ENCODE measurements at places on chromosomes 2 and 18. TPM values are rescaled to one million over a fixed set of nuclear protein-coding genes. Genes with fewer than 3 reads are reported as not detected.

BCL2 gene
- 1.2 TPM for polyA plus RNA-seq

DNA sequence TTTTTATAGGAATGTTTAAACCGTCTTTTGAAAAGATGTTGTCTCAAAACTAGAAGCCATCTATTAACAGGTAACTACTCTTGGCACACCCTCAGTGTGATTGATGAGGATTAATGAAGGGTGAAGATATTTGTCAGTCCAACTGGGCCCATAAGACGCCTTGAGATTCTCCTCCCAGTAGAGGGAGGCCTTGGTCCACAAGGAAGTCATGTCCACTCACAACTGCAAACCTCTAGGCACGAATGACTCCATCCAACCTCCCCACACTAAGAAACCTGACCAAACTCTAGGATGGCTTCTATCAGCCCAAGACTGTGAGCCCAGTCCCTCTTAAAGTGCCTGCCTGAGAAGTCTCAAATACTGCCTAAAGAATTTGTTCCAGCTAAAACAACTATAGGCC lies 19.2 kb upstream of the GRP start:
- no peak for DNase-seq

DNA sequence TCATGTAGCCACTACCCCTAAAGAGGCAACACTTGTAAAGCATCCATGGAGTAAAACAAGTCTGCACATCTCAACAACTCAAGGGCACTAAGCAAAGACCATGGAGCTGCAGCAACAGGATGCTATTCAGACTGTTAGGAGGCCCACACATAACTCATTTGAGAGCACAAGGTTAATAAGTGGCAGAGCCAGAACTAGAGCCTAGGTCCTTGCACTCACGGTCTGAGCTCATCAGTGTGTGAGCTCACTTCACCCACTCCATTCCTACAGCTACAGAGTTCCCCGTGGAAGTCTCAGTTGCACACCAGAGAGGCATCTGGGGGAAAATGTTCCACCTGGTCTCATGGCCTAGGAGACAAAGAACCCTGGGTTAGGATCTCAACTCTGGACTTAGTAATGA lies 35.0 kb downstream of the TTC32 start:
- no peak for DNase-seq

- DNase-seq = no peak
Measured at GRCh38 chr2:219748671-219749570, 121.5 kb downstream of the SLC4A3 start.

DNA sequence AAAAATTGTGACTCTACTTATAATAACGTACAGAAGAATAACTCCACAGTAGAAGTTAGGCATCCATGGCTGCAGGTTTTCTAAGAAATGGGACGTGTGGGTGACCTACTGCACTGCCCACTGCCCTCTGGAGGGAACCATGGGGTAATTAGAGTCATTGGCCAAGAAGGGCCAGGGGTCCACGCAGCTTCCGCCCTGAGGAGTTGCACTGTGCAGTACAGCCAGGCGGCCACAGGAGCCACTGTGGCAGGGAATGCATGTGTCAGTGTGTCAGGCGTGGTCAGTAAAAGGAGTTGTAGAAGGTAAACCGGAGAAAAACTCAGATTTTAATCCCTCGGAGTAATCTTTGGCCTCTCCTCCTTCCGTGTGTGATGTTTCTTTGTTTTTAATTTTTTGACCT lies 24.8 kb downstream of the NCK2 start:
- DNase-seq = peak; percentile 40

Measured in SK-N-SH (cell line).